ENCODE measurements at places on chromosomes 16 and 17. TPM values are rescaled to one million over a fixed set of nuclear protein-coding genes. Genes with fewer than 3 reads are reported as not detected.

The MYL11 gene
- total RNA-seq = 2.0 TPM

The PIPOX gene
- total RNA-seq = 5.3 TPM

The LDAF1 gene
- total RNA-seq = 15.8 TPM

The IL34 gene
- not detected for total RNA-seq

The KRT27 gene
- not detected for total RNA-seq

The OR4D1 gene
- total RNA-seq = 1.1 TPM

The PLXDC1 gene
- total RNA-seq = 30.8 TPM
